ENCODE measurements at places on chromosomes 12 and 14.

GRCh38 chr12:49674318-49674981, 32.8 kb downstream of the FMNL3 start:
- DNase-seq = no peak

GRCh38 chr12:106187155-106187789, 48.5 kb upstream of the NUAK1 start:
- DNase-seq = no peak

DNA sequence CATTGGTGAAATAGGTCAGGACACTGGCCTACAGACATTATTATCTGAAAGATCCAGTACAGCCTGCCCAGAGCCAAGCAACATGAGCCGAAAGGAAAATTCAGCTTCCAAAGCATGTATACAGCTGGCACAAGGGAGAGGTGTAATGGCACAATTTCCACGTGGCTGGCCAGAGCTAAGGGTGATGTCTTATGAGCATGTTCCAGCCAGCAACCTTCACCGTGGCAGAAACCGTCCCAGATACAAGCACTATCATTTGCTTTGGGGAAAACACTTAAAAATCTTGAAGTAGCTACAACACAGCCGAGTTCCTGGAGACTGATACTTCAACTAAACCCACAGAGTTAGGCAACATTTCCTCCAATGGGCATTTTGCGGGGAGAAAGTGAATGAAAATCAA, 44.5 kb downstream of the CORO1C start:
- no peak for DNase-seq

GRCh38 chr12:50537538-50537919, 32.7 kb downstream of the DIP2B start:
- DNase-seq = peak; percentile 44

GRCh38 chr12:71075743-71076142, 82.1 kb downstream of the TSPAN8 start:
- DNase-seq = no peak

GRCh38 chr14:57502586-57503254, 9.1 kb upstream of the CCDC198 start:
- no peak for DNase-seq

DNA sequence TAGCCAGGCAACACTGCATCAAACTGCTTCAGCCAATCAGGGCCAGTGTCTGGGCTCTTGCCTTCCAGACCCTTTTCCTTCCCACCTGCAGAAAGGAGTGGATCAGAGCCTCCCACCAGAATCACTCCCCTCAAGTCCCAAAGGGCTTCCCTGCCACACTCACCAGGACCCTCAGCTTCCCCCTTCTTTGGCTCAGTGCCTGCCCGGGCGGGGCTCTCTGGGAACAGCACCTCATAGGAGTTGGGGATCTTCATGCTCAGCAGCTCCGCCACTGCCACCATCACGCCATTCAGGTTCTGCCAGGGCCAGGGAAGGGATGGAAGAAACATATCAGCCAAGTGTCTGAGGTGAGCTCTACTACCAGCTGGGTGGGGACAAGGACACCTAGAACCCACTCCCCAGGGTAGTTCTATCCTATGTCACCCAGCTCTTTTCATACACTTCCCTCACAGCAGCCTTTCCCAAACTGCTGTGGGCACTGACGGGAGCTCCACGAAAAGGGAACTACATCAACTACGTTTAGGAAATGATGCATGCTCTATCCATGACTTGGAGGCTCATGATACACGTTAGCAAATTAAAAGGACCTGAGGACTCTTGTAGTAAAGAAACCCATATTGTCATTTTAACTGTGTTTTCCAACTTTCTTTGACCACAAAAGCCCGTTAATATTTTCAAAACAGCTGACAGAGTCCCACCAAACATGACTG, 9.4 kb upstream of the PRKAG1 start:
- peak; percentile 67 for DNase-seq

DNA sequence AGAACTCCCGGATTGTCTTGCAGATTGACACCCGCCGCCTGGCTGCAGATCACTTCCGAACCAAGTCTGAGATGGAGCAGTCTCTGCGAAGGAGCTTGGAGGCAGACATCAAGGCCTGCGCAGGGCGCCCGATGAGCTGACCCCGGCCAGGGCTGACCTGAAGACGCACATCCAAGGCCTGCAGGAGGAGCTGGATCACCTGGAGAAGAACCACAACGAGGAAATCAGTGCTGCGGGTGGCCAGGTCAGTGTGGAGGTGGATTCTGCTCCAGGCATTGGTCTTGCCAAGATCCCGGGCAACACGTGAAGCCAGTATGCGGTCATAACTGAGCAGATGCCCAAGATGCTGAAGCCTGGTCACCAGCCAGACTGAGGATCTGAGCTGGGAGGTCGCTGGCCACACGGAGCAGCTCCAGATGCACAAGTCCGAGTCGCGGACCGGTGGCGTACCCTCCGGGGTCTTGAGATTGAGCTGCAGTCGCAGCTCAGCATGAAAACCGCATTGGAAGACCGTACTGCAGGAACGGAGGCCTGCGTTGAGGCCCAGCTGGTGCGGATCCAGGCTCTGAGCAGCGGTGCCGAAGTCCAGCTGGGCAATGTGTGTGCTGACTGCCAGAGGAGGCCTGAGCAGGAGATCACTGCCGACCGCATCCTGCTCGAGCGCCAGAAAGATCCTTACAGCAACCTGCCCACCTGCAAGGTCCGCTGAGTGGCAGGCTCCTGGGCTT, 12.4 kb upstream of the A2M start:
- DNase-seq = no peak

GRCh38 chr12:25997201-25997963, 38.9 kb downstream of the RASSF8 start:
- DNase-seq = no peak

GRCh38 chr12:10243818-10244520, 31.3 kb downstream of the GABARAPL1 start:
- peak; percentile 58 for DNase-seq

DNA sequence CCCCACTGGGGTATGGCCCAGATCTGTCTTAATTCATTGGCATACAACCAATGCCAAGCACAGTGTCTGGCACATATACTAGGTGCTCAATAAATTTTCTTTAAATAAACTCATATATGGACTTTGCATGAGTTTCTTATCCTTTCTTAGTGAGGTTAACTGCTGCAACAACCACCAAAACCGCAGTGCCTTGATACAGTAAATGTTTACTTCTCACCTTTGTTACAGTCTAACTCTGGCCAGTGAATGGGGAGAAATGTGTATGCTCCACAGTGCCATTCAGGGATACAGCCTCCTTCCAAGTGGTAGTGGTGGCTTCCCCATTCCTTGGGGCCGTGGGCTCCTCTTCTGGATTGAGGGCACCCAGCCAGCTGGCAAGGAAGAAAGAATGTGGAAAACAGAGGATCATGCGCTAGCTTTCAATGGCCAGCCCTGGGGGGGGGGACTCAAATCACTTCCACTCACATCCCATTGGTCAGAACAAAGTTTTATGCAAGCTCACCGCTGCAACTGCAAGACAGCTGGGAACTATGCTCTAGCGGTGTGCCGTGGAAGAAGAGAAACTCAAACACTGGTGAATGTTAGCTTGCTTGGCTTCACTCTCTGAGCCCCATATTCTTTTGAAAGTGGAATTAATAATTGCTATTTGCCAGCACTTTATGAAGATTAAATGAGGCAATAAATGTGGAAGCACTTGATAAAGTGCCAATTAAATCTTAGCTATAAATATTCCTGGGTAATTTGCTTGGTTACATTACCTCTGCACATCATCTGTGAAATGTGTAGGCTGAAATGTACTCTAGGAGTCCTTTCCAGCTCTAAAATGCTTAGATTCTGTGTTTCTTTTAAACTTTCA, 51.0 kb upstream of the SOCS2 start:
- no peak for DNase-seq

DNA sequence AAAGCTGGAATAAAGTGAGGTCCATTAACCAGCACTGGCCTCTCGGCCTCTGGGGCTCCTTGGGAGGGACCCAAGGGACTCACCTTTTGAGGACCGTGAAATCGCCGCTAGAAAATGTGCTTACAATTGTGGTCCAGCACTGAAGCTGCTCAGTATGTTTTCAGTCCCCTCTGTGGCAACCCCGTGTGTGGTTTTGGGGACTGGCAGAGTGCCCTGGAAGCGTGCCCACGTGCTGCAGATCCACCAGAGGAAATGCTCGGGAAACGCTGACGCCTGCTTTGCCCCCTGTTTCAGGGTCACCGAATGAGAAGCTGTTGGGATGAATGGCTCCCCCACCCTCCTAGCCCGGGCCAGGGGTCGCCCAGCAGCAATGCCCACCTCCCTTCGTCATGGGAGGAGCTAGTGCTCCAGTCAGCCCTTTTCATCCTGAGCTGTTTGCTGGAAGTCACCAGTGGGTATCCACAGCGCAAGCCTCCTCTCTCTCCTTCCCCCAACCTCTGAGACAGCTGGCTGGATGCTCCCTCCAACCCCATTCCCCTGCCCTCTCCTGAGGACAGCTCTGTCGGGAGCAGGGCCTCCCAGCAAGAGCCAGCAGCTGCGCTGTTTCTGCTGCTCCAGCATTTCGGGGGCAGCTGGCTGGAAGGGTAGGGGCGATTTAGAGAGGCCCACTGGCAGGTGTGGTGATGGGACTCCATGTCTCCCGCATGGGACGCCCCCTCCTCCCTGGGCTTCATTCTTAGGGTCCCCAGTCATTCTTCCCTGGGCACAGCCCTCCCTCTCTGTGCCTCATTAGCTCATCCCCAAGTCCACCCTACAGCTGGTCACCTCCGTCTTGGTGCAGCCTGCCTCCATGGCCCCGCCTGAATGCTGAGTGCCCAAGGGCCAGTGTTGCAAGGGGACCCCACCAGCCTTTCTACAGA, 33.2 kb upstream of the PPP1R13B start:
- DNase-seq = peak; percentile 75

GRCh38 chr12:79083181-79083580, 218.6 kb downstream of the SYT1 start:
- no peak for DNase-seq

- no peak for DNase-seq
Measured at GRCh38 chr14:103204852-103205540, 81.7 kb downstream of the TNFAIP2 start.

GRCh38 chr14:82029038-82029437, 495.4 kb upstream of the SEL1L start:
- no peak for DNase-seq

DNA sequence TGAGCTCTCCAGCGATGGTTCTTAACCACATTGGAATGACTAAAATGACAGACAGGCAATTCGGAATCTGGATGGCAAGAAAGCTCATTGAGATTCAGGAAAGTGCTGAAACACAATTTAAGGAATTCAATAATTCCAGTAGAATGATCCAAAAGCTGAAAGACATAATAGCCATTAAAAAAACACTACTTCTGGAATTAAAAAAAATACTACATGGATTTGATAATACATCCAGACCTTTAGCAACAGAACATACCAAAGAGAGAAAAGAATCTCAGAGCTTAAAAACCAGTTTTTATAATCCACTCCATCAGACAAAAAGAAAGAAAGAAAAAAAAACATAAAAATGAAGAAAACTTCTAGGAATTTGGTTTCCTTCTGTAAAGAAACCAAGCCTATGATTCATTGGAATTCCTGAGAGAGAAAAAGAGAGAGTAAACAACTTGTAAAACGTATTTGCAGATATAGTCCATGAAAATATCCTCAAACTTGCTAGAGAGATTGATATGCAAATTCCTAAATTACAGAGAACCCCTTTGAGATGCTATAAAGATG, 52.8 kb downstream of the SLCO1B1 start:
- no peak for DNase-seq

DNA sequence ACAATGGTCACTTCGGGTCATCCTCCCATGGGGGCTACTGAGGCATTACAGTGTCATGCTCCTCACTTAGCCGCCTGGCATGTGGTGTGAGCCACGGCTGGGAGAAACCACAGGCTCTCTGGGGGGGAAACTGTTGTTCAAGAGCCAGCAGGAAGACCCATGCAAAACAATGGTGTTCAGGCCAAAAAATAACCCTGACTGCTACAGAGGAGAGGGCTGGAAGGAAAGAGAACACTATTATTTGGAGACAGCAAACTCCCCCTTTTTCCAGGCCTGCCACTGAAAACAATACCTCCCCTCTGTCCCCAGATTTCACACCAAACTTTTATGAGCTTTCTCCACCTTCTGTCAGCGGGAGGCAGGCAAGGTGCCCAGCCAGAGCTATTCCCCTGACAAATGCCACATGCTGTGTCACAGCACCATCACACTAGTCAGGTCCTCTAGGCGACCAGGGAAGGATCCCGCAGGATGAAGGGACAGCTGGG, 83.7 kb downstream of the CHGA start:
- DNase-seq = no peak

DNA sequence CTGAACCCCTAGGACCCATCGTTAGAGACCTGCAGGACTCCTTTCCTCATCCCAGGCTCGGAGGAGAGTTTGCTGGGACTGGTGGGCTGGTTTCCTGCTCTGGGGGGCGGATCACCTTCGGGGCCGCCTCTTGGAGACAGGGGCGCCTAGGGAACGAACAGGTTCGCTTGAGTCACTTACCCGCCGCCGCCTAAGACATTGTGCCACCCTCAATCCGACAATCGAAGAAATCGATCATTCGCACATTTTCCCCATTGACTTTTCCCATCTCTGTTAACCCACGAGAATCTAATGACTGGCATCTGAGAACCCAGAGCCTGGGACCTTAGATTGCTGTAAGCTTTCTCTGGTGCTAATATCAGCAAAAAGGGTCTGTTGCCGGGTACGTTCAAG, 322 bp downstream of the SLC39A9 start:
- DNase-seq = no peak

DNA sequence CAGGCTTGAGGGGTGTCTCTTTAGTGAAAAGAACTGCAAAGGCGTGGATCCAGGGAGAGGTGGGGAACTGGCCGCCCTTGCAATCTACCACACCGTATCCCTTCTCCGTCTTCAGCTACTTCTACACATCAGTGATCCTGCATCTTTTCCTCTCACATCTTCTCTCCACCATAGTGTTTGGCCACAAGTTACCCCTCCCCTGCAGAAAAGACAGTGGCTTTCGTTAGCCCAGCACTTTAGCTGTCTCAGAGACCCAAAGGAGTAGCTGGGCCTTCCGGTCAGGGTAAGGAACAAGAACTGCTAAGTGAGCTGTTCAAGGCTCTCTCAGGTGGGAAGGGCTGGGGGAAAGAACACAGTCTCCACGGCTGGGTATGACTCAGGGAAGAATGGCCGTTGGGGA, 158.4 kb downstream of the NDUFA12 start:
- DNase-seq = no peak

DNA sequence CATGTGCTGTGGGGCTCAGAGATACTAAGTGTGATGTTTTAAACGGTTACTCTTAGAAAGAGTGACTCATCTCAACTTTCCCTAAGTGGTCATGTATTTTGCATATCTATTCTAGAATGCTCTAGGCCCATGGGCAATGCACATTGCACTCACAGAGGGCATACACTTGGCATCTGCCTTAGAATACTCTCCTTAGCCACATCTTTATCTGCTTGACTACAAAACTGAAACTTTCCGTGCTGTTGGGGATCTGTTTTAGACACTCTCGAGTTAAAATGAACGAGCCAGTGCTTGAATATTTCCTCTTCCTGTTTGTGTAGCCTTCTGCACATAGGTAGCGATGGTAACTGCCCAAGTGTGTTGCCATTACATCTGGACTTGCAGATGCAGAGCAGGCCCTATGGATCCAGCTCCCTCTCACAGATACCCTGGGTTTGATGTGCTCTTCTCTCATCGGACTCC, 180.5 kb downstream of the CAND1 start:
- no peak for DNase-seq

All from suppressor macrophage (primary cell).